ENCODE measurements at places on chromosomes 3 and 15.

DNA sequence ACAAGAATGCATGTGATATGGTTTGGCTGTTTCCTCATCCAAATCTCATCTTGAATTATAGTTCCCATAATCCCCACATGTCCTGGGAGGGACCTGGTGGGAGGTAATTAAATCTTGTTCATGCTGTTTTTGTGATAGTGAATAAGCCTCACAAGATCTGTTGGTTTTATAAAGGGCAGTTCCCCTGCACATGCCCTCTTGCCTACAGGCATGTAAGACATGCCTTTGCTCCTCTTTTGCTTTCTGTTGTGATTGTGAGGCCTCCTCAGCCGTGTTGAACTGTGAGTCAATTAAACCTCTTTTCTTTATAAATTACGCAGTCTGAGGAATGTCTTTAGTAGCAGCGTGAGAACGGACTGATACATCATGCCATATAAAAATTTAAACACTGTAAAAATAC lies 1537.0 kb downstream of the OTOL1 start:
- DNase-seq, result no peak

GRCh38 chr3:13123765-13124164 lies 50.5 kb upstream of the IQSEC1 start:
- no peak for DNase-seq

DNA sequence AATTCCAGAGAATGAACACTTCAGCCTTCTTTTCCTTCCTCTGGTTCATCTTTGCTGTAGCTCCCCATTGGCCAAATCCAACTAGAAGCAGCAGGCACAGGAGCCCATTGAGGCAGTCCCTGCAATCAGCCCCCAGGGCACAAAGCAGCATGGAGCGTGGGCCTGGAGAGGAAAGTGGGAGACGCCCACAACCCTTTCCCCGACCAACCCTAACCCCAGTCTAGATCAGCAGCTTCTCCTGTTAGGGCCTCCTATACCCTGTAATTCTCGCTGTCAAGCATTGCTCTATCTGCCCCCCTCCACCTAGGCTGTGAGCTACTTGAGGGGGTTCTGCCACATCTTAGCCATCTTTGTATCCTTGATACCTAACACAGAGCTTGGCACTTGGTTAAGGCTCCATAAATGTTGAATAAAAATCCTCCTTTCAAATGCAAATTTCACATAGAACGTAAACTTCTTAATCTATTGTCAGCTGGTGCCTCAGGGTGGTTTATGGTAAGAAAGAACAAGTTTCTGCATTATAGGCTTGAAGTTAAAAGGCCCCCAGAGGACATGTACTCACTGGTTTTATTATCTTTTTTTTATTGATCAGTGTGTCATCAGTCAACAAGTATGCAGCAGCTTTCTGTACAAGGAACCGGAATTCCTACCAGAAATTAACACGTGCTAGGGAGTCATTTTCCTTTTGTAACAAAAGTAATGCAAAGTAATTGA lies 97.9 kb upstream of the PFN2 start:
- no peak for DNase-seq

DNA sequence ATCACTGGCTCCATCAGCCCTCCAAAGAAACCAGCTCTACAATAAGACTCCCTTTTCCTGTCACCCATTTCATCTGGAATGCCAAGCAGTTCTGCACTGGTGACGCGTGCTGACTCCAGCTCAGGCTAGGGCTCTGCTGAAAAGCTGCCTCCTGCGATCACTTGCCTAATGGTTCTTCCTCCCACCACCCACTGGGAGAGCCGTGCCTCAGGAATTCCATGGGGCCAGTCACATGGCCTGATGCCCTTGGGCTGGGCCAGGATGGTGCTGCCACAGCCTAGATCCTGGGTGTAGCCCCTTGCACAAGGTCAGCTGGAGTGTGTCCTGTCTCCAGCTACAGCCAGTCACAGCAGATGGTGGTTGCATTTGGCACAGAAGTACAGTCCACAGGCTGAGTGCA lies 98.9 kb downstream of the DNAJB8 start:
- no peak for DNase-seq

- DNase-seq, result no peak
Measured at GRCh38 chr15:76718863-76719262, 186.3 kb downstream of the SCAPER start.

- no peak for DNase-seq
Measured at GRCh38 chr3:104353951-104354350, 1012.8 kb upstream of the ALCAM start.

GRCh38 chr15:97479957-97480356 lies 480.5 kb upstream of the ARRDC4 start:
- no peak for DNase-seq

DNA sequence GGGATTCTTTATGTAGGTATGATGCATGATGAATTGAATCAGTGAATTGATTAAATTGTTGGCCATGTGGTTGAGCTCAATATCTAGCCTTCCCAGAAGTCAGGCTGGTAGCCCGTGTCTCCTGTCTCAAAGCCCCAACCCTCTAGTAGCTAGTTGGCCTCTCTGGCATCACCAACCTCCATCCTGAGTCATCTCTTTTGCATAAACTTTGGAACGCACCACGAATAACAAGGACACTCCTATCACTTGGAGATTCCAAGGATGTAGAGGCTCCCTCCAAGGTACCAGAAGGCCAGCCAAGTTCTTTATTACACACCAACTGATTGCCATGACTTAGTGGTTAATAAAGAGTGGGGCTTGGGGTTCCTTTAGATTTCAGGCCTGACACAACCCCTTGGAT lies 148.4 kb downstream of the APBA2 start:
- DNase-seq, result peak; percentile 6

DNA sequence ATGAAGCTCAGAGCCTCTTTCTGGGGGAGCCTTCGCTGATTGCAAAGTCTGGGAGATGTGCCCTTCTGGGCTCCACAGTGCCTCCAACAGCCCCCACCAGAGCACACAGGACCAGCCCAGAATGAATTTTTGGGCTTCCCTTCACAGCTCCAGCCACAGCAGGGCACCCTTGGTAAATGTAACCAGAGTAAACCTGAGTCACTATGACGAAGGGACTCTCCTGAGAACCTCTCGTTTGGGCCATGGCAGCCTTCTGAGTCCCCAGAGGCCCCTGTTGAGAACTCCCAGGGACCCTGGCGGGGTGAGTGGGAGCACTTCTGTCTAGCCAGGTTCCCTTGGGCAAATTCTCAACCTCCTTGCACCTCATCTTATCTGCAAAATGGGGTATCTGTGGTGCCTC lies 20.8 kb downstream of the FAM3D start:
- DNase-seq, result no peak
